ENCODE measurements at places on chromosomes 1 and 21.

GRCh38 chr1:226738421-226738994 is 574 bp downstream of the ITPKB start:
- no peak for DNase-seq

GRCh38 chr1:95984798-95985374 is 736.7 kb upstream of the PTBP2 start:
- no peak for DNase-seq

- DNase-seq: no peak
Observed at GRCh38 chr1:33050221-33051076, 13.8 kb upstream of the AK2 start.

DNA sequence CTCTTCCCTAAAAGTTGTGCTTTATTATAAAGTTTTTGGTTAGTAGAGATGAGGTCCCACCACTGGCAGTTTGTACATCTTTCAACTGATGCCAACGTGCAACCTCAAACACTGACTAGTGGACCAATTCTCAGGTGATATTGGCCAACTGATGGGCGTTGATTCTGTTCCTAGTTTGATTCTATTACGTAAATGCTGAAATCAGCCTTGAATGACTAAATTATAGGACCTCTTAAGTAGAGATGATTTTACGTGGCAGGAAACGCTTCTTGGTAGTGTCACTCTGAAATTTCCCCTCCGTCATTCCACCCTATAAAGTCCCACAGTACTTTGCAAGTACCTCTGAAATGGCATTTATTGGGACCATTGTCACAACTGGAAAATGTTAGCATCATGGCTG is 8.8 kb upstream of the FNDC7 start:
- no peak for DNase-seq

GRCh38 chr1:21052034-21052433 is 124.7 kb downstream of the EIF4G3 start:
- no peak for DNase-seq

- no peak for DNase-seq
Observed at GRCh38 chr1:229075217-229075616, 195.7 kb upstream of the RAB4A start.

All from NCI-H446 treated with DMSO at 0.1 percent for 48 hours (cell line).